ENCODE measurements at places on chromosomes 12 and 14.

- DNase-seq, result no peak
Measured at GRCh38 chr12:89239534-89239933, 112.8 kb downstream of the DUSP6 start.

GRCh38 chr12:108911915-108912314 lies 32.0 kb downstream of the DAO start:
- no peak for DNase-seq

- no peak for DNase-seq
Measured at GRCh38 chr12:55585817-55586216, 13.5 kb downstream of the OR2AP1 start.

GRCh38 chr14:60051721-60052221 lies 40.0 kb upstream of the PCNX4 start:
- DNase-seq, result no peak

DNA sequence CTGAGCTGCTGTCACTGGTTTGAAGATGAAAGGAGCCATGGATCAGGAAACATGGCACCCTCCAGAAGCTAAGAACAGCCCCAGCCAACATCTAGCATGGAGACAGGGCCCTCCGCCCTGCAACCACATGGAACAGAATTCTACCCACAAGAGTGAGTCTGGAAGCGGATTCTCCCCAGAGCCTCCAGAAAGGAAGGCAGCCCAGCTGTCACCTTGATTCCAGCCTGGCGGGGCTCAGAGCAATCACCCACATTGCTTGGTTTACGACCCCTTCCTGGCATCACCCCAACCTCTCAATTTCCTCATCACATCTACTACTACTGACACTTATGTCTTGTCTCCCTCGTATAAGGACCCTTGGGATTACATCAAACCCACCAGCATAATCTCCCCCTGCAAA lies 38.5 kb downstream of the OAS2 start:
- DNase-seq, result no peak

DNA sequence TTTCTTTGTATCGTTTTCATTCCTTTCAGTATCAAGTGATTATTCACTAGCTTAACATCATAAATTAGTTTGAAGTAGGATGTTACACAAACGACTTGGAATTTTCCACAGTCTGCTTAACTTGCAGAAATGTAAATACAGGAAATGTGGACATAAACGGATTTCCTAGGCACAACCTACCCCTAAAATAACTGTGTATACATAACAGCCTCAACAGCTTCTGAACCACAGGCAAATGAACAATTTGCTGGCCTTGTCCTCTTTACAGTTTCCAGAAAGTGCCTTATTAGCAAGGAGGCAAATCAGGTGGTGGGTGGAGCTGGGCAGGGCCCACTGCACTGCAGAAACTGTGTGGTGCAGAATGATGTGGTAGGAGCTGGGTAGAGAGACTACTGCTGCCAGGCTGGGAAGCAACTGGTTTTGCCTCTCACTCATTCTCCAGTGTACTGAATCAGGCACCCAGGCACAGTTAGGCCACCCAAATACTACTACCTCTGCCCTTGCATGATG lies 14.1 kb downstream of the DRAM1 start:
- peak; percentile 77 for DNase-seq

- DNase-seq, result peak; percentile 39
Measured at GRCh38 chr12:29591140-29592020, 93.9 kb upstream of the OVCH1 start.

DNA sequence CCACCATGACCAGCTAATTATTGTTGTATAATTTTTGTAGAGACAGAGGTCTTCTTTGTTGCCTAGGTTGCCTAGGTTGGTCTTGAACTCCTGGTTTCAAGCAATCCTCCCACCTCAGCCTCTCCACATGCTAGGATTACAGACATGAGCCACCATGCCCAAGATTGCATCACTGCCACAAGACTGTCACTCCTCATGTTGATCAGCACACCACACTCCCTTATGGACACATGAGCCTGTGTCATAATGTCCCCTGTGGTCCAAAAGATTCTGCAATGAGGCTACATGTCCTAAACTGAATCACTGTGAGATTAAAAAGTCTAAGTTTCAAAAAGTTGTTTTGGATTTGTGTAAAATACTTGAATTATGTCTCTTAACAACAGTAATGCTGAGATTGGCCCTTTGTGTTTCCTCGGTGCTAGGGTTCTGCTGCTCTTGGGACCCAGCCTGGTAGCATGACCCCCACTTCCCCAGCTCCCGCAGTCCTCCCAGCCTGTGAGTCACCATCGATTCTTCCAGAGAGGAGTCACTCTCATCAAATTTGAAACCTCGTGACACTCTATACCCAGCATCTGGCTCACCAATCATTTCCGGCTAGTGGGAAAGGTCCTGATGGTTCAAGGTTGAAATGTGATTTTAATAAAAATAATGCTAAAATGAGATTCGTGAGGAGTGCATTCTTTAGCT lies 890.9 kb downstream of the VRK1 start:
- no peak for DNase-seq

GRCh38 chr12:95942101-95942523 lies 302 bp downstream of the CCDC38 start:
- no peak for DNase-seq

- DNase-seq, result peak; percentile 15
Measured at GRCh38 chr12:43758247-43758727, 303 bp downstream of the PUS7L start.

- DNase-seq, result peak; percentile 65
Measured at GRCh38 chr12:104720339-104721038, 237.6 kb downstream of the SLC41A2 start.

- no peak for DNase-seq
Measured at GRCh38 chr14:72925171-72925759, 999 bp upstream of the DCAF4 start.

Measured in MV-4-11 (cell line).